CD4-positive, alpha-beta memory T cell (primary cell): ENCODE measurements at places on chromosomes 5 and 9.

GRCh38 chr5:77028631-77029375 is 1.4 kb upstream of the AGGF1 start:
- no peak for DNase-seq

DNA sequence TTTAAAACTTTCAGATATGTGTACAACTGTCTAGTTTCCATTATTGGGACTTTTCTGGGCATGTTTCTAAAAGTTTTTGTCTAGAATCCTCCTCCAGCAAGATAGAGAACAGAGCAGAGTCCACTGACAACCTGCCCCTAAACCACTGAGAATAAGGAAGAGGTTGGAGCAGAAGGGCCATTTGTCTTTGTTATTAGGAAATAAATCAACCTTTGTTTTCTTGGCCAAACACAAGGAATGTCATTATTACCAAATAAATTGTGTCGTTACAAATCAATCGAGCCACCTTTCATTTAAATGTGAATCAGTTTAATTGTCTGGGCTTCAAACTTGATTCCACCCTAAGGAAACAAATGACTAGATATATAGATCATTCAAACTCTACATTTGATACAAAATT is 81.4 kb downstream of the GAS1 start:
- no peak for DNase-seq

DNA sequence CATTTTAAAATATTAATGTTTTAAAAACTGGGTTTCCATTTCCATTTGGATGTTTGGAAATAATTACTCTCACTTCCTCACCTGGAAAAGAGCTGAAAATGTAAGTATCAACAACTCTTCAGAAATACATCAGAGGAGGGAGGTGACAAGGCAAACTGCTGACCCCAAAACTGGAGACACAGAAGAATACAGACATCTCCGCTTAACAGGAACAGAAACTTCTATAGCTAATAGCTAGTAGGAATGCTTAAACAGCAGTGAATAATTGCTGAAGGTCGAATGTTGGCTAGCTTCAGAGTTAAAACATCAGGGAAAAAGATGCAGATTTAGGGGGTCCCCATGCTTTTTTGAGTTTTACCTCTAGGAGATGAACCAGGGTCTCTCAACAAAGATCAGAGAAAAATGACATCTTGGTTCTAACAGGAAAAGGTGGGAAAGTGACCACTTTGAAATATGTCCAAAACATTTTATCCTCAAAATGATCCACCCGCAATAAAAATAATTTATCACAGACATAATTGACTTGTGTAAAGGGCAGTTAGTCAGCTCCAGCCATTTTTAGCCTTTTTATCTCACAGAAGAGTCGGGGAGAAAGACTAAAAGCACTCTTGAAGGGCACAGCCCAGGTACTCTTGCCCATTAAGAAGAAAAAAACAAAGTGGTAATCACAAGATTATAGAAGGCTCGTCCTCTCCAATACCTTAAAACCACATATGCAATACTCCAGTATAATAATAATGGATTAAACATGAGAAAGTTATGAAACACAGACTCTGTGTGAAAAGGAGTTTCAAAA is 1474.9 kb downstream of the EFNA5 start:
- DNase-seq, result no peak

GRCh38 chr5:122101636-122102285 is 23.7 kb upstream of the LOX start:
- no peak for DNase-seq

DNA sequence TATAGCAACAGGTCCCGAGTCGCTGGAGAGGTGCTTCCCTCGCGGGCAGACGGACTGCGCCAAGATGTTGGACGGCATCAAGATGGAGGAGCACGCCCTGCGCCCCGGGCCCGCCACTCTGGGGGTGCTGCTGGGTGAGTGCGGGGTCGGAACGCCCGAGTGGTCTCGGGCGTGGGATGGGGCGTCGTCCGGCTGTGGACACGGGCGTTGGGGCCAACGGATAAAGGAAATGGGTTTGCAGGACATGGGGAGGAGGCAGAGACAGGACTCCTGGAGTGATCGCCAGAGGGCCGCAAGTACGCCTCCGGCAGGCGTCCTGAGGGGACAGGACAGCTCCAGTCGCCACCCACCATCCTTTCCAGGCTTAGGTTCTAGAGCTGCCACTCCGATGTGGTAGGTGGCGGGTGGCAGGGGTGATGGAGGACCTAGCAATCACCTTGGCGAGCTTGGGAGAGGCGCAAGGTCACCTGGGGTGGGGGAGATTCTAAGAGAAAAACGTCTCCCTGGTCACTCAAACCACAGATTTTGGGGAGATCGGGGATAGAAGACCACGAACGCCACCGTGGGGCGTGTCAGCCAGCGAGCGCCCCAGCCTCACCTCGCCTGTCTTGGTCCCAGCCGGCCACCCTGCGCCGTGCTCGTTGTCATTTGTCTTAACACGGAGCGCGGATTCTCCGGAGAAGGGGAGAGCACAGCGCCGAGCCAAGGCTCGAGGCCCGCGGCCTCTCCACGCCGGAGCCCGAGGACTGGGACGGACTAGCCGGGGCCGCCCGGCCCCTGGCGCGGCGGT is 922 bp downstream of the LMX1B start:
- DNase-seq, result no peak

DNA sequence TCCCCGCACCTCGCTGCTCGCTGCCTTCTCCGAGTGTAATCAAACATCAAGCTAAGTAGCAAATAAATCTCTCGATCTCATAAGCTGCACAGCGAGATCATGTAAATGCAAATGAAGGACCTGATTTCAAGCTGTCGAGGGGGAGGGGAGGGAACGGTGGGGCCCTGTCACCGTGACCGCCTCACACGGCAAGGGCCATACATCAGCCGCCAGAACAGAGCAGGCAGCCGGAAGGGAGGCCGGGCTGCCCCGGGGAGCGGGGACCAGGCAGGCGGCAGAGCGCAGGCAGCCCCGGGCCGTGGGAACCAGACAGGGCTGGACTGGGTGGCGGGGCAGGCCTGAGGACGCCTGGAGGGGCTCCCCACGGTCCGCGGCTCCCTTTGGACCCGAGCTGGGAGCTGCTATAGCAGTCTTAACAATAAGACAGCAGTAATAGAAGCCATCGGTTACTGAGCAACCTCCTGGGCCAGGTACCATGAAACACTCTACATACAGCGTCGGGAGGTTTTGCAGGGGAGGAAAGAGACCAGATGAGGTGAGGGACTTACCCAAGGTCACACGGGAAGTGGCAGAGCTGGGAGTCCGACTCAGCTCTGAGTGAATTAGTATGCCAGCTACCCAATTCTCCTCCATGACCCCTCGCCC is 76.8 kb downstream of the CFAP77 start:
- peak; percentile 87 for DNase-seq

GRCh38 chr9:82584349-82584863 is 478.5 kb downstream of the RASEF start:
- DNase-seq, result no peak

- DNase-seq, result no peak
Measured at GRCh38 chr9:73011181-73011750, 58.4 kb upstream of the ALDH1A1 start.

DNA sequence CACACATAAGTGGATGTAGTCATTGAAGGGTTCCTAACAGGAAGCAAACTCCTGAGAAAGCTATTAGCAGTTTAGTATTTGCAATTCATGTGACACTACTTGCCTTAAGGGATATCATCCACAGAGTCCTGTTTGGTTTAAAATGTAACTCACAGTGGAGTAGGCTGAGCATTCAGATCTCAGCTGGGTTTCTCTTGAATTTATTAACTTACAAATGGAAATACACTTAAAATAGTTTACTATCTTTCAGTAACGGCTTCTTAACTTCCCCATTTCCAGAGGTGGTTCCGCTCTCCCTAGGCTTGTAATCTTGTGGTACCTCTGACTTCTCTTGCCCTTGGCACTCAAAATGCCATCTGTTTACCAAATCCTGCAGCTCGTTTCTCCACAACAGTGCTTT is 660.7 kb upstream of the ADAMTS16 start:
- DNase-seq, result no peak

- DNase-seq, result no peak
Measured at GRCh38 chr9:114513055-114513958, 8.0 kb upstream of the WHRN start.

GRCh38 chr9:87178302-87178701 is 231.0 kb upstream of the GAS1 start:
- no peak for DNase-seq

DNA sequence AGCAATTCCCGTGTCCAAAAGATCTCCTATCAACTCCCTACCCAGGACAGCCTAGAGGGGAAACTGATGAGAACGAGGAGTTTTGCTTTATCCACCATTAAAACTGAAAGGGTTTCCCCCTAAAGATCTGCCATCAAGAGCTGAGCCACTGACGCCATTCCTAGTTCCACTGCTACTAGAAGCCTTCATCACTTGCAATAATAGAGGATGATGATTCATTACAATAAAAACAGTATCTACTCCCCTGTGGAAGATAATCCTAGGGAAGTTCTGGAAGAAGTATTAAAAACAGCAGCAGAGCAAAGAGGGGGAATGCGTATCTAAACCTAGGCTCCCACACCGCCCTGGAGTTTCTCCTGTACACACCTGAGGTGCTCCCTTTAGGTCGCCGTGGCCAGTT is 394.5 kb downstream of the BNC2 start:
- DNase-seq, result no peak

GRCh38 chr5:169697511-169697890 is 60.4 kb downstream of the DOCK2 start:
- no peak for DNase-seq

DNA sequence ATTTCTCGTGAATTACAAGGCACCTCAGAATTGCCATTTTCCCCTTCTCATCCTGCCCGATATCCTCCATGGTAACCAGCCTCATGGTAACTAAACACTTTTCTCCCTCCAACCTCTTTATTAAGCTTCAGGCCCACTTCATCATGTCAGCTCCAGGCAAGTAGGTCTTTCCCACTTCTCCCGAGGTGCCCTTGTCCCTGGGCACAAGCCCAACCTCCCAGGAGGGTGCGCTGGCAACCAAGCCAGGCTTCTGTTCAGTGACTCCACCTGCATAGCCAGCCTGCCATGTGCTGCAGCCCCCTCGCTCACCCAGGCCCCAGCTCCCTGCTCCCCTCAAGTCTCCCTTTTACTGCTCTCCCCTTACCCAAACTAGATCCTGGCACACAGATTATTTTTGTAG is 47.4 kb upstream of the AFAP1L1 start:
- DNase-seq, result no peak

DNA sequence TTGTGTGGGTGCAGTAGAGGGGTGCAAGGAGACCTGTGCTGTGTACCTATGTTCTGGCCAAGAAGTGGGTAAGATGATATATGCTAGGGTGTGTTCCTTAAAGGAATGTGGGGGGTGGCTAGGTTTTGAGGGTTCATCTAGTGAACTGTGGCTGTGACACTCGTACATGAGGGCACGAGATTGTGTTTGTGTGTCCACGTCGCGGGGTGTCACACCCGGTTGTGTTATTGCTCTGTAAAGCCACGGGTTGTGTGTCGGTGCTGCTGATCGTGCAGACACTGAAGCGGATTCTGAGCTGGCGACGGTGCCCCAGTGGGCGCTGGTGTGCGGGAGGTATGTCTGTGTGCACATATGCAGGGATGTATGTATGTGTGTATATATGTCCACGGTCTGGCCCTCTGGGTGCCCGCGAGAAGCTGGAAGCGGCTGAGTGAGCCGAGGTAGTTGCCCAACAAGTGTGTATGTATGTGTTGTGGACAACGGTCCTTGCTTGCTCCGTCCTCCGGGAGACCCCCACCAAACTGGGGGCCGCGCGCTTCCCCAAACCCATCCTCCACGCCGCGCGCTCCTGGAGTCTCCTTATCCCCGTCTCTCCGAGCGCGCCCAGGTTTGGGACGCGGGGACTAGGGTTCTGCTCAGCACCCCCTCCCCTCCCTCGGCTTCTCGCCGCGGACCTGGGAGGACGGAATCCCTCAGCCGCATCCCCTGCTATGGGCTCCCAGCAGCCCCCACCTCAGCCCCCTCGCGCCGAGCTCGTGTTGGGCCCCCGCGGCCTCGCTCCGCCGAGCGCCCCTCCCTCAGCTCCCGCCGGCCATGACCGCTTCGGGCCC is 639 bp downstream of the PCDH1 start:
- no peak for DNase-seq

DNA sequence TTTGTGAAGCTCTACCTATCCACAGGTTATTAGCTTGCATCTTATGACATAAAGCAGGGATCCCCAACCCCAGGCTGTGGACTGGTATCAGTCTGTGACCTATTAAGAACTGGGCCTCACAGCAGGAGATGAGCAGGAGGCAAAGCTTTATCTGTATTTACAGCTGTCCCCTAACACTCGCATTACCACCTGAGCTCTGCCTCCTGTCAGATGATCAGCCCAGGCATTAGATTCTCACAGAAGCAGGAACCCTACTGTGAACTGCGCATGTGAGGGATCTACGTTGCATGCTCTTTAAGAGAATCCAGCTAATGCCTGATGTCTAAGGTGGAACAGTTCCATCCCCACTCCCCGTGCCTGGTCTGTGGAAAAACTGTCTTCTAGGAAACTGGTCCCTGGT is 19.7 kb downstream of the FBXW11 start:
- no peak for DNase-seq

DNA sequence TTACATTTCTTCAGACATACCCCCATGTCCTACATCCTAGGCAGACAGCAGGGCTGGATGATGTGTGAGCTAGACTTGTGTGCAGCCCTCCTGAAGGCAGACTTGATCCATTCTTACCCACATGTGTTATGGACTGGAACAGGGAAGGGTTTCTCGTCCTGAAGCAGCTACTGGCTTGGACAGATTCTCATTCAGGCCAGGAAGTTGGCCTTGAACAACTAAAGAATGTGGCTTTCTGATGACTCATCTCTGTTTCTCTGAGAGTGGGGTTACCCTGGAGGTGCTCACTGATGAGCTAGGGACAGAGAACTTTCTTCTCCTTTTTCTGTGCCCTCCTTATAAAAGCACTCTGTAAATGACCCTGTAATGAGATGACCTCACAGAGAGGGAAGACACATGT is 246.5 kb downstream of the PCSK5 start:
- no peak for DNase-seq

DNA sequence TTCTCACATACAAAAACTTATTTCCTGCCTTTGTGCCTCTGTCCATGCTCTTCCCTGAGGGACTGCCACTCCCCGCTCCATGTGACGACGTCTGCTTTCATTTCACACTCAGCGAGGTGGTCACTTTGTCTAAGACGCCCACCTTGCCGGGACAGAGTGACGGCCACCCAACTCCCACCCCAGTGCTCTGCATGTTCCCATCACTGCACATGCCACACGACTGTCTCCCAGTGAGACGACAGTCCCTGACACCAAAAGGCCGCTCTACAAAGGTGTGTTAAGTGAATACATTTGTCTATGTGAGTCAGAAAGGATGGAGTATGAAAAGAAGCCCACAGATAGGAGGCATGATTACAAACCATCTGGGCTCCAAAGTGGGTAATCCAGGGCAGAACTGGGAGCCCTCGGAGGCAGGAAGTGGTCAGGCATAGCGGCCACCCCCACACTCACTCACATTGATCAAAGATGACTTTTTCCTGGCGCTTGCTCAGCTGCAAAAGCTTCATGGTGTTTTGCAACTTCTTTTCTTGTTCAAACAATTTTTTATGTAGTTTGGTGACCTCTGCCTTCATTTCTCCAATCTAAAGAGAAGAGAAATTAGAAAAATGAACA is 185.8 kb downstream of the CDK5RAP2 start:
- no peak for DNase-seq

- DNase-seq, result no peak
Measured at GRCh38 chr5:21823588-21823987, 1029.6 kb downstream of the CDH12 start.

- DNase-seq, result no peak
Measured at GRCh38 chr5:58151414-58151813, 308.5 kb downstream of the PLK2 start.

GRCh38 chr5:5039918-5040317 is 100.2 kb upstream of the ADAMTS16 start:
- no peak for DNase-seq

GRCh38 chr5:146401021-146401420 is 46.1 kb upstream of the TCERG1 start:
- DNase-seq, result no peak

- DNase-seq, result no peak
Measured at GRCh38 chr5:66180282-66181155, 36.4 kb downstream of the SREK1 start.
